ENCODE measurements at places on chromosomes 4 and X.

DNA sequence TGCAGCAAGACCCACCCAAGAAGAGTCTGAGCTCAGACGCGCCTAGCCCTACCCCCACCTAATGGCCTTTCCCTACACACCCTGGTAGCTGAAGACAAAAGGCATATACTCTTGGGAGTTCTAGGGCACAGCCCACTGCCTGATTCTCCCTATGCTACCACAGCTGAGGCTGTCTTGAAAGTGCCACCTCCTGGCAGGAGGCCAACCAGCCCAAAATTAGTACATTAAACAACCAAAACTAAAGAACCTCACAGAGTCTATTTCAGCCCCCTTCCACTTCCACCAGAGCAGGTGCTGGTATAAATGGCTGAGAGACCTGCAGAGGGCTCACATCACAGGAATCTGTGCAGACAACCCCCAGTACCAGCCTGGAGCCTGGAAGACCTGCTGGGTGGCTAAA is 119.1 kb downstream of the HMGN5 start:
- no peak for DNase-seq

GRCh38 chr4:88166608-88167007 is 8.2 kb upstream of the ABCG2 start:
- no peak for DNase-seq

GRCh38 chr4:135122457-135122856 is 920.9 kb upstream of the PABPC4L start:
- no peak for DNase-seq

DNA sequence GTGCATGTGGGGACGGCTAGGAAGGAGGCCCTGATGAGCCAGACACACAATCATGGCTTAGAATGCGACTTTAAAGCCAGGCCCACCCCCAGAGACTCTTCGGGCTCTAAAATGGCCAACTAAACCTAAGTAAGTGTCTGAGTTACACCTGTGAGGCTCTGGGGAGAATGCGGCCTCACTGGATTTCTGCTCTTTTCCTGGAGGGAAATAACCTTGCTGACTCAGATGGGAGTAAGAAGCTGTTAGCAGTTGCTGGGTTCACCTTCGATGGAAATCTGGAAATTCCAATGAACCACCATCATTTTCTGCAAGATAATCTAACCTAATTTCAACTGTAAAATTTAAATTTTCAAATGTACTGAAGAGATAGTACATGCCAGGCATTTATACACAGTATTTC is 97.6 kb upstream of the MAML3 start:
- DNase-seq: no peak

DNA sequence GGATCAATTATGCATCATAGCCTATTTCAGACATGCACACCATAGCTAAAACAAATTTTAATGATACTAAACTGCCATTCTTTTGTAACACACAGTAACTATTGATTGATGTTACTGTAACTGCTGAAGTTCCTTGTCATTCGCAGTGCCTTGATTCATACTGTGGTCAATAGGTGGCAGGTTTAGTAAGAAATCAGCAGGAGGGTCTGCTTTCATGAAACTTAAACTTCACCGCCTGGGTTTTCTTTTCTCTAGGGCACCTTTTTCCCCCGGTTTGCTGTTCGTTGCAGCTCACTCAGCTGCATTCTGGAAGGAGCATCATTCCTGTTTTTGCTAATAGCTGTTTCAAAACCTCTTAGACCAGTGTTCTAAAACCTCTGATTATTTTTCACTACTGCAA is 88.1 kb downstream of the RPA4 start:
- DNase-seq: no peak

DNA sequence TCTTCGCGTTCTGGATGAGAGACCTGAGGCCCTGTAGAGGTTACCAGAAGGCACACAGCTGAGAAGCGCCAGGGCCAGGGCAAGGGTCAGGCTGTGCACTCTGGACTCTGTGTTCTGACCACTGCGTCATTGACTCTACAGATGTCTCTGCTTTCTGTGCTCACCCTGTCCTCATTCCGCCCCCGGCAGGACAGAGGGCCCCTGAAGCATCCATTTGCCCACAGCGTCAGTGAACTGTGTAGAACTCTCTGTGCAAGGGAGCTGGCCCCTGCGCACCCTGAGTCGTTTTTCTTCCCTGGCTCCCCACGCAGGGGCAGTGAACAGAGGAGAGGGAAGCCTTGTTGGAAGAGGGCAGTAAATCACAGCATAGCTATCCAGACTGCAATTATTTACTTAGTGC is 6.1 kb upstream of the WAS start:
- no peak for DNase-seq
